ENCODE measurements at places on chromosomes 4 and X.

DNA sequence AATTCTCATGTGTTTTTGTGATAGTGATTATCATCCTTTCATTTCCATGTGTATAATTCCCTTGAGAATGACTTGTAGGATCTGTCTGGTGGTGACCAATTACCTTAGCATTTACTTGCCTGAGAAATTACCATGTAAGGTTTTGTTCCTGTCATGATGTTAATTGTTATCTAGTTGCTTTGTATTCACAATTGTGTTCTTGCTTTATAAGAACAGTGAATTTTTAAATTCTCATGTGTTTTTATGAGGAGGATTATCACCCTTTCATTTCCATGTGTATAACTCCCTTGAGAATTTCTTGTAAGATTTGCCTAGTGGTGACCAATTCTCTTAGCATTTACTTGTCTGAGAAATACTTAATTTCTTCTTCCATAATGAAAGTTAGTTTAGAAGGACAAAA, 758.2 kb upstream of the NDST4 start:
- no peak for DNase-seq

DNA sequence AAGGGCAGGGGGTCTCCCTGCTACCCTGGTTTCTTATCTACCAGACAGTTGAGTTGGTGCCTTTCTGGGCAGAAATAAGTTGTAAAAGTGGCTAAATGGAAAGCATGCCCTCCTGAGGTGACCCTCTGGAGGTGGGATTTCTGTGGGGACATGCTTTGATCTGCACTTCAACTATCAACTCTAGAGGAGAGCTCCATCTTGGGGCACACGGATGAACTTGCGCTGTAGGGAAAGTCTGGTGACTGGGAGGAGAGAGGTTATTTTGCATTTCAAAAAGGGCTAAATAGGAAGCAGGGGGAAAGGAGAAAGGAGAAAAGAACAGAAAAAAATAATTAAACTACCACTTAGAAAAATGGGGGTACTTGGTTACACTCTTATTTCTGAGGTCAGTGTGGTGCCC, 12.7 kb upstream of the RHOXF2B start:
- no peak for DNase-seq

GRCh38 chr4:97530676-97531075, 612.6 kb downstream of the STPG2 start:
- DNase-seq: no peak

DNA sequence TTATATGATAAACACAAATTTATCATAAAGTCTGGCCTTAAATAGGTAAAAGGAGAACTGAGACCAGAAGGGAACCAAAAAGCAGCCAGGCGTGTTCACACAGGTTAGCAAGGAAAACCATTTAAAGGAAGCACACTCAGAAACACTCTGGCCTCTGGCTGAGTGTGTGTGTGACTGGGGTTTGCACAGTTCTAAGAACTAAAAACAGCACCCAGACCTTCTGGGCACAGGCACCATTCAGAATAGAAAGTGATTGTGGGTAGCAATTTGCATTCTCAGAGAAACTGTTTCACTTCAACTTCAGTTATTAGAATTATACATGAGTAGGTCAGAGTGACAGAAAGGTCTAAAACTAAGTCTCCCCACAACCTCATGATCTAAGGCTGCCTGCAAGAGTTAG, 10.0 kb downstream of the GPR82 start:
- no peak for DNase-seq

GRCh38 chrX:154751203-154751668, 359 bp upstream of the GAB3 start:
- no peak for DNase-seq

DNA sequence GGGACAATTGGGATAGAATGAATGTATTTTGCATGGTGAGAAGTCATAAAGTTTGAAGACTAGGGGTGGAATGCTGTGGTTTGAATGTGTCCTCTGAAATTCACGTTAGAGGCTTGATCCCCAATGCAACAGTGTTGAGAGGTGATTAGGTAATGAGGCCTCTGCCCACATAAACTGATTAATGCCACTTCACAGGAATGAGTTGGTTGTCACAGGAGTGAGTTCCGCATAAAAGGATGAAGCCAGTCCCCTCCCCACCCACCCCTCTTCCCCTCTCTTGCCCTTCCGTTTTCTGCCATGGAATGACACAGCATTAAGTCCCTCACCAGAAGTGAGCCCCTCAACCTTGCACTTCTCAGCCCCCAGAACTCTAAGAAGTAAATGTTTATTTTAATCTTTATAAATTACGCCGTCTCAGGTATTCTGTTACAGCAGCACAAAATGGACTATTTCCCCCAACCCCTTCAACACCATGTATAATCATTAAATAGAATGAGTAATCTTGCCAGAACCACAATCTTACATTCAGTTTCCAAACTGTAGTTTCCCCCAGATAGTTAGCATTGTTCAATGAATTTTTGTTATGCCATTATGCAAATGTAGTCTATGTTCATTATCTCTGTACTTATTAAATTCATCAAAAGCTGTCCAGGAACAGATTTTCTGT, 5.5 kb upstream of the MMAA start:
- no peak for DNase-seq

DNA sequence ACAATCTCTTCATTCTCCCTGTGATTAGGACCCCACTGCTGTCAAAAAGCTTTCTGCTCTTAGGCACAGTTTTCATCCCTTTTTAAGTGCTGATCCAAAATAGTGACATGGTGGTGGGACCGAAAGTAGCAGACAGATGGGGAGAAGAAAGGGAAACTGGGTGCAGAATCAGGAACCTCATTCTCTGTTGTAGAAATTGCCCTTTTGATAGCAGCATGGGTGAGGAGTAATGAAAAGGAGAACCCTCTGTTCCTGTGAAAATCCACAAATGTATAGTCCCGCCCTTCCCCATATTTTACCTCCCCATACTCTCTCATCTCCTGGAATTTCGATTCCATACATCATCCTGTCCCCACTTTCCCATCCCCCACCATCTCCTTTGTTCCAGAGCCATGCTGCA, 126.5 kb downstream of the STIM2 start:
- no peak for DNase-seq

DNA sequence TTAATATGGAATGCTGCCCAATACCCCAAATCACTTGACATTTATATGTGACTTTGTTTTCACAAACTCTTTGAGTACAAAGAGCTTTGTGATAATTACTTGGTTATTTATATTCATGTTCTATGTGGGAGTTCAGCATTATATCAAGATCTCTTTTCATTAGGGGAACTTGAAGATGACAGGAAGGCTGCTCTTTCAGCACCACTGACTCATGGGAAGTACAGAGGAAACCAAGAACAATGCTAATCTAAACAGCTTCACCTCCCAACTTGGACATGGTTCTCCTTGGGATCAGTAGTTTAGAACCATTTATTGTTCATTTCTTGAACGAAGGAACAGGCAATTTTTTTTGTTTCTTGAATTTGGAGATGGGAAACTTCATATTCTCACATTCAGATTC, 184.0 kb upstream of the AFF2 start:
- no peak for DNase-seq

DNA sequence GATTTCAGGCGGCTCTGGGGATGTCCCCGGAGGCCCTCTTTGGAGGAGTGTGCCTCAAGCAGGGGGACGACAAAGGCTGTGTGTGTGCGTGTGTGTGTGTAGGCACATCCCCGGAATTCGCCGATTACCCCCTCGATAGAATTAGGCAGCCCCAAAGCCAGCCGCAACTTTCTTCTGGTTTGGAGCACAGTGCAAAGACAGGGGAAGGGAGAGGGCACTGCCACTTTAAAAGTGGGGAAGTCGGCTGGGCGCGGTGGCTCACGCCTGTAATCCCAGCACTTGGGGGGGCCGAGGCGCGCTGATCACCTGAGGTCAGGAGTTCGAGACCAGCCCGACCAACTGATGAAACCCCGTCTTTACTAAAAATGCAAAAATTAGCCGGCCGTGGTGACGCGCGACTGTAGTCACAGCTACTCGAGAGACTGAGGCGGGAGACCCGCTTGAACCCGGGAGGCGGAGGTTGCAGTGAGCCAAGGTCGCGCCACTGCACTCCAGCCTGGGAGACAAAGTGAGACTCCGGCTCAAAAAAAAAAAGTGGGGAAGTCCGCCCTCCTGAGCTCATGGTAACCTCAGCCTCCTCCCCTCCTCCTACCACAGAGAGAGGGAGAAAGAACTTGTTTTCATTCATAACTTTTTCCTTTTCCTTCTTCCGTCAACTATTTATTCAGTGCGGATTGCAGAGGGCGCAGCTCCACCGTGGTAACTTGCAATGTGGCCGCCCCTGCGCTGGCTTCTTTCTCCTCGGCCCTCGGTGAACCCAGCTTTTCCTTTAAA, 2.4 kb downstream of the SPRY1 start:
- no peak for DNase-seq

- DNase-seq: no peak
Measured at GRCh38 chr4:142743121-142743825, 102.8 kb downstream of the INPP4B start.

- DNase-seq: no peak
Measured at GRCh38 chrX:118074196-118074595, 42.4 kb downstream of the KLHL13 start.

- no peak for DNase-seq
Measured at GRCh38 chr4:55311792-55312488, 34.1 kb upstream of the SRD5A3 start.

Measured in NCI-H1105 (cell line).